Omental fat pad (tissue), 4 donors: ENCODE measurements at places on chromosomes 11 and 22.

DNA sequence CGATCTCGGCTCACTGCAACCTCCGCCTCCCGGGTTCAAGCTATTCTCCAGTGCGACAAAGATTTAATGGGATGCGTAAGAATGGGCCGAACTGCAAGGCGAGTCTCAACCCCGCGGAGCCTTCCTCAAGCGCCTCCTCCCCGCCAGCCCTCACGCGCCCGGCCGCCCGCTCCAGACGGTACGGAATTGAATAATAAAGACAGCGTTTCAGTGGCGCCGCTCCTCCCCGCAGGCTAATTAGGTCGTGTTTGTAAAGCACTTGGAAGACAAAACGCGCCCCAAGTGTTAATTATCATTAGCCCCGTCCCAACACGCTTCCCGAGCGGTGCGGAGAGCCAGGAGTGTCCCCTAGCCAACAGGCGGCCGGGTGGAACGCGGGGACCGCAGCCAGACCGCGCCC is 192.0 kb downstream of the BUD13 start:
- no peak for DNase-seq

DNA sequence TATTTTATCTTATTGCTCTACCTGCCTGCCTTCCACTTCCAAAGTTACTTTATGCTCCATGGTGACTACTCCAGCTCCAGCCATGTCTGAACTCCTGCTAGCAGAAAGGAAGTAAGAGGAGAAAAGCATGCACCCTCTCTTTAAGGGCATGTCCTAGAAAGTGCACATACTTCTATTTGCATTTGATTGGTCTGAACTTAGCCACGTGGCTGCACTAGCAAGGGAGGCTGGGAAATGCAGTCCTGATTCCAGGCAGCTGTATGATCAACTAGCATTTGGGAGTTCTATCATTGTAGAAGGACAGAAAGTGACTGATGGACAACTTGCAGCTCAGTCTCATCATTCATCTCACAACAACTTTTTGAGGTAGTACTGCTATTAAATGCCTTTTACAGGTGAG is 515.7 kb downstream of the BUD13 start:
- no peak for DNase-seq

GRCh38 chr11:9206496-9206895 is 58.7 kb downstream of the DENND5A start:
- DNase-seq: no peak

DNA sequence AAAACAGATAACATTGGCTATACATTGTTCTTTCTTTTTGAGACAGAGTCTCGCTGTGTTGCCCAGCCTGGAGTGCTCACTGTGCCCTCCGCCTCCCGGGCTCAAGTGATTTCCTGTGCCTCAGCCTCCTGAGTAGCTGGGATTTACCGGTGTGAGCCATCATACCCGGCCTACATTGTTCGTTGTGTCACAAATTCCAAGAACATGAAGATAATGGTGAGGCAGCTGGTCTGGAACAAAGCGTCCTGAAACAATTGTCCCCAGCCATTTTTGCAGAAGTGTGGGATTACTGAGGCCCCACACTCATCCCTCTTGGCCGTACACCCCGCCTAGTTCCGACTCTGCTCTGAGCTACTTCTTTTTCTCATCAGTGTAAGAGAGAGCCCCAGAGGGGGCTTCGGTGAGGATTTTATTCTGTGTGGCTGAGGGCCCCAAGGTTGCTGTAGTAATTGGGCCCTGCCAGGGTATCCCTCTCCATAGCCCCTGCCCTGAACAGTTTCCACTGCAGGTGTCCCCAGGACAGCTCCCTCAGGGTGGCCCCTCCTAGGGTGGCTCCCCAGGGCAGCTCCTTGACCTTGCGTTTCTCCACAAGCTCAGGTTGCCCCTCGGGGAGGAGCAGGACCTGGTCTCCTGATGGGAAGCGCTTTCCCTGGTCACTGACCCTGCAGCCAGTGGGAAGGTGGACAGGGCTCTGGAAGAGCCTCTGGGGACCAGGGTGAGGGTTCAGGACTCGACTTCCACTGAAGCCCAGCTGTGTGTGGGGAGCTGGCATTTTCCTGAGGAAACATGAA is 13.1 kb upstream of the ARSA start:
- no peak for DNase-seq

DNA sequence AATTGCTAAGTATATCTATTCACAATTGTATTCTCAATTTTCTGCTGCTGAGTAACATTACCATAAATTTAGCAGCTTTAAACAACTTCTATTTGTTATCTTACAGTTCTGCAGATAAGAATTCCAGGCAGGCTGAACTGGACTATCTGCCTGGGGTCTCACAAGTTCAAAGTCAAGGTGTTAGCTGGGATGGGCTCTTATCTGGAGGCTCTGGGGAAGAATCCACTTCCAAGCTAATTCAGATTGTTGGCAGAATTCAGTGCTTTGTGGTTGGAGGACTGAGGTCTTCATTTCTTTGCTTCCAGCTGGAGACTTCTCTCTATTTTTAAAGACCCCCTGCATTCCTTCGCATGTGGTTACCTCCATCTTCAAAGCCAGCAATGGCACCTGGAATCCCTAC is 329.9 kb upstream of the ISX start:
- DNase-seq: no peak
